ENCODE measurements at places on chromosomes 3 and 15.
A peak's percentile ranks its signal among the peaks of the same experiment; 100 is the strongest.

DNA sequence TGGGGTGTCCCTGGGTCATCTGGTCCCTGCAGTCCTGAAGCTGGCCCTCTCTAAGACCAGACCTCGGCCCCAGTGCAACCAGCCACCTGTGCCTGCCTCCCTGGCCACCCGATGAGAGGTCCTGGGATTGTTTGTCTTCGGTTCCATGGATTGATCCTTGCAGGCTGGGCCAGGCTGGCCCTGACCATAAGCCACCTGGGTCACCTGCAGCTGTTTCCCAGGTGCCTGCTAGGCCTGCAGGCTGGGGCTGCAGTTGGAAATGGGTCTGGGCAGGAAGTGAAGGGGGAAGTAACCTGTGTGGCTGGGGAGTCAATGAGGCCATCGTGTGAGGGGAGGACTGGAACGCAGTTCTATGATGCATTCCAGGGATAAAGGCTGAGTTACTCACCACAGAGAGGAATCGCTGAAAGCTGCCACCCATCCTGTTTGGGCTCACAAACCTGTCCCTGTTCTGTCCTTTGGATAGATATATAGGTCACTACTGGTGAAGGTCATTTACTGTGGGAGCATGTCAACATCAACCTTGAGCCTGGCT lies 30.9 kb upstream of the VPS8 start:
- DNase-seq: no peak

DNA sequence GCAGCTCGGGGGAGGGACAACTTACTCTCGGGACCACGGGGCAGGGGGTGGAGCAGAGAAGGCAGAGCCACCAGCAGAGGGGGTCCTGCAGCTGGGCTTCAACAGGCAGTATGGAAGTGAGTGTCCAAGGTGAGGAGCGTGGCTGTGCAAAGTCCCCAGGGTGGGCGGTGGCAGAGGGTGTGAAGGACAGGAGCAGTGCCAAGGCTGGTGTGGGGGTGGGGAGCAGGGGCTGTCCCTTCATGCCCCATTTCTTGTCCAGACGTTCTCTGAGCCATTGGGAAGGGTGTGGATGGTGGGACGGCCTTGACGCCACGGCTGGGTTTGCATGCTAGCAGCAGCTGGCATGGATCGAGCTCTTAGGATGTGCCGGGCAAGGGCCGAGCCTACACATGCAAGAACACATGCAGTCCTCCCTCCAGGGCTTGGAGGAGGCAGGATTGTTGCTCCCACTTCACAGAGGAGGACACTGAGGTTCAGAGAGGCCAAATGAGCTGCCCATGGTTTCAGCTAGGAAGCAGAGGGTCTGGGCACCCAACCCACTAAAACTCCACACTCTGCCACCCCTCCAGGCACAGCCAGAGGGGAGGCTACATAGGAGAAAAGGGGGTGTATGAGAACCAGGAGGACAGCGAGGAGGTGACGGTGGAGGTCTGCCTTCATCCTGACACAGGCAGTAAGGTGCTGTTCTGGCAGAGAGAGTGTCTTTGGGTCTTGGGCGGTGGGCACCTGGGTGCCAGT lies 93.6 kb downstream of the TBC1D2B start:
- DNase-seq: no peak

DNA sequence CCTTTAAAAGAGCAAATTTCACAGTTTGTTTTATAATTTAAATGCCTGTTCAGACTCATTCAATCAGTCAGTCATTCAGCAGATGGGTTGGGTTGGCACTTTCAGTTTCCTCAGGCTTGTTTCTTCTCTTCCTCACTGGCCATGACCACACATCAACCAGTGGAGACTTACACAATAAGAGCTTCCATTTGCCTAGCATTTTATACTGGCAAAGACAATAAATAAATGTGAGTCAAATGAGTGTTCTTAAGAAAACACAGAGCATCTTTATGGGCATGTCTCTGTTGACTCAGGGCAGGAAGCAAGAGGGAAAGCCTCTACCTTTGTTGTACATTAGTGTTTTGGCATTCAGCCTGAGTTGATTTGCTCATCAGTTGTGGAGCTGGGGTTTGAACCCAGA lies 122.6 kb downstream of the EPHB1 start:
- no peak for DNase-seq

- peak; percentile 74 for DNase-seq
These were observed 59.5 kb upstream of the STRIT1 start for GRCh38 chr3:155352900-155353490.

GRCh38 chr15:57422113-57422754 lies 45.9 kb downstream of the CGNL1 start:
- DNase-seq: no peak

DNA sequence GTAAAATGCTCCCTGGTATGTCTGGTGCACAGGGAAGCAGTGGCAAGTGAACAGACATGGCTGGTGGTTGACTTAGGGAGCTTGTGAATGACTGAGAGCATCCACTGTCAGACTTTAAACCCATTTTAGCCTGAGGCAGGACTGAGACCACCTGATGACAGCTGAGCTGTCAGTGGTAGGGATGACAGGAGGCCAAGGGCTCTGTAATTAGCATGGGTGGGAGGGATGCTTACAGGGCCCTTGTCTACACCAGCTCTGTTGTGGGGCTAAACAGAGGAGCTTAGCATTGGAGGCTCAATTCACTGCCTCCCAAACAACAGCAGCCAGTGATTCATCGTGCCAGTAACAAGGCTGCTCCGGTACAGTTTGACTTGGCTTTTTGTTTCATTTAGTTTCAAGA lies 169.4 kb downstream of the CHST2 start:
- DNase-seq: no peak

DNA sequence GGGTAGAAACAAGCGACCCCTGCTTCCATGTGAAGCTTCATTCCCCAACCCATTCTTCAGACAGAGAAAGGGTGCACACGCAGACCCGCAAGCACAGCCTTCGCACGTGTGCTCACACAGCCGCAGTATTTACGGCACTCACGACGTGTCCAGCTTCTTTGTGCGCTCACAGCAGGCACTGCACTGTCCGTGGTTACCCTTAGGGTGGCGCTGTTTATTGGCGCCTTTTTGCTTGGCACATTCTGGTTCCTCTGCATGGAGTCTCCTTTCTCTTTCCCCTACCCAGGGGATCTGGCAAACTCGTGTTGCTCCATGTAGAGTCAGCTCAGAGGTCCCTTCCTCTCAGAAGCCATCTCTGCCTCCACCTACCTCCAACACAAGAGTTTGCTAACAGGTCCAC lies 115.1 kb downstream of the SLCO3A1 start:
- no peak for DNase-seq

DNA sequence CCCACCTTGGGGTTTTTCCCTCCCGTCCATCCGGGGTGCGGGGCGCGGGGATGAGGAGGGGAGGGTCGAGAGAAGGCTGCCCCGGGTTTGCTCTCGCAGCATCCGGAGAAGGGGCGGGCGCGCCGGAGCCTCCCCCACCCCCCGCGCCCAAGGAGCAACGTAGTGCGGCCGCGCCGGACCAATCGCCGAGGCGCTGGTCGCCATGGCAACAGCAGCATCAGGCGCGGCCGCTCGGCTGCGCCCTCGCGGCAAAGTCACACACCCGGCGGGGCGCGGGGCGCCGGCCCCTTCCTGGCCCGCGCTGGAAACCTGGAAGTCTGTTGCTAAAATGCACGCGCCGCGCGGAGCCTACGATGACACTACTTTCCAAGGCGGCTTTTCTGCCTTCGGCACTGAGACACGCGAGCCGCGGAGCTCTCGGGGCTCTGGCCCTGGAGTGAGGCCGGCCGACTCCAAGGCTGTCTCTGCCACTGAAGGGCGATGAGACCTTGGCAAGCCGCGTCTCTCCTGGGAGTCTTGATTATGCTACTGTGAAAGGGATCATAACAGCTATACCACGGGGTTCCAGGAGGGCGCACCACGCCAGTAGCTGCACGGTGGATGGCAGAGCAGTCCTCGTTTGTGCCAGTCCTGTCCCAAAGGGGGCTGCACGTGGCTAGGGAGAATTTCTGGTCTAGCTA lies at the start of gene IQSEC1:
Gene IQSEC1 (minus strand): TSS at position 104 of the 680 bp plus-strand sequence. CDS start 415 bp downstream, outside the sequence.
- peak; percentile 55 for DNase-seq

GRCh38 chr15:34837246-34838016 lies 42.1 kb upstream of the ACTC1 start:
- no peak for DNase-seq

DNA sequence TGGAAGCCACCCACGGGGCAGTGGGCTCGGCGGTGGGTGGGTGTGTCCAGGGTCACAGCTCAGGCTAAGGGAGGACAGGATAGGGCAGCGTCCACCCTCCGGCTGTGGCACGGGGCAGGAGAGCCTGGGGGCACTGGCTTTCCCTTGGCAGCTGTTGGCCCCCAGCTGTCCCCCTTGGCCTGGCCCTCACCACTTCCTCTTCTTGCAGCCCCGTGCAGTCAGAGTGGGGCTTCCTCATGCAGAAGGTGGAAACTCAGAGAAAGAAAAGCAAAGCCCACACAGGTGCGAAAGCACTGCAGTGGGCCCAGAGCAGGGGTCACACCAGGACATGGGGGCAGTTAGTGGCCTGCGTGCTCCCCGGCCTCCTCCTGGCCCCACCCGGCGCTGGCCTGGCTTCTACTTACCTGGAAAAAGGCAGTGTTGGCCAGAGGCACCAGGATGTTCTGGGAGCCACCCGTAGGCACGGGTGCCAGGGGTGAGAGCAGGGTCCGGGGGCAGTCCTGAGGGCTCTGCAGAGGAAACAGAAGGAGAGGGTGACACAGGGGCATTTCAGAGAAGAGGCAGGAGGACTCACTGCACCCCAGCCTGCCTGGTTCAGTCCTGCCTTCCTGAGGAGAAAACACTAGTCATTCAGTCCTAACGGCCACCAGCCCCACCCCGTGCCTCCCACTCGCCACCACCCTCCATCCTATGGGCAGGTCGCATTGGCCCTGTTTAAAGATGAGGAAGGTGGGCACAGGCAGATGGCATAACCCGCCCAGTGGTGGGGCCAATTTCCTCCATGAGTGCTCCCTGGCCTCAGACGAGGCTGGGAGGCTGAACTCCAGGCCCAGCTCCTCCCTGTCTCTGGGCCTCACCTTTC lies 28.3 kb downstream of the PLXND1 start:
- DNase-seq: no peak

- no peak for DNase-seq
These were observed 49.1 kb downstream of the DHX30 start for GRCh38 chr3:47851888-47852603.

- no peak for DNase-seq
These were observed 126.2 kb upstream of the ATP10A start for GRCh38 chr15:25989327-25989726.
